ENCODE measurements at places on chromosomes 7 and 10.

DNA sequence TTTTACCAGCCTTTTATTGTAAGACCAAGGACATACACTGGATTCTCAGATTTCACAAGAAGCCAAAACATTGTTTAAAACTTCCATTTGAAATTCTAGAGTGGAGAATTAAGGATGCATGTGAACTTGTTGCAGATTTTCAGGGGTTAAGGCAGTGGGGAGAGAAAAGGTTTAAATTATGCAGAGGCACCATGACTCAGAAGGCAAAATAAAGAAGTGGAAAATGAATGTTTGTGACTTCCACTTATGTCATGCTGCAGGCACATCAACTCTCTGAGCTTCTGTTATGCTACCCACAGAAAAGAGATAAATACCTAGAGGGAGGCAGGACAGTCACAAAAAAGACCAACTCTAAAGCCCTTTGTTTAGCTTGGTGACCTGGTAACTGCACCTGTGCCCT lies 84.4 kb upstream of the BET1 start:
- no peak for DNase-seq

GRCh38 chr7:144408121-144408520 lies 4.6 kb upstream of the NOBOX start:
- no peak for DNase-seq

DNA sequence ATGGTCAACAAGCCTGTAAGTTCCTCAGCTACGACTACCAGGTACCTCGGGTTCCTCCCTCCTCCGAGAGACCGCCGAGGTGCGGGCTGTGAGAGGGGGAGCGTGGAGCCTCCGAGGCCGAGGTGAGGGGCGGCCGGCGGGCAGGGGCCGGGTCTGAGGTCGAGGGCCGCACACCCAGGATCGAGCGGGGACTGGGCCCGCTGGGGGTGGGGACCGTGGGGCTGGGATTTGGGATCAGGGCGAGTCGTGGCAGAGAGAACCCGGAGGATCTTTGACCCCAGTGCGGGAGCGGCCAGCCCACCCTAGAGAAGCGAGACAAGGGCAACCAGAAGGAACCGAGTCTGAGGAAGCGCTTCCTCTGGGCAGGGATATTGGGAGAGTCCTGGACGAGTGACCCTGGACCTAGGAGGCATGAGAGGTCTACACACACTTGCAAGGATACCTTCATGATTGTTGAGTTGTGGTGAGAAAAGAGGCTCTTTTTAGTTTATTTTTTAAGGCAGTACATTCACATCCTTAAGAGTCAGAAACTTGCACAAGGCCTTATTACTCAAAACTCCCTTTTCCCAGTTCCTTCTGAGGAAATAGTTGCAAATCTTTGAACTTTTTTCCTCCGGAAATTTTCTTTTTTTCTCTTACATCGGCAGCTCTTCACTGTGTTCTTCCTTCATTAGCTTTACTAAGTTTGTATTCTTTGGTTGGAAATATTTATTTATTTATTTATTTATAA lies 395 bp downstream of the ZNF487 start:
- no peak for DNase-seq

DNA sequence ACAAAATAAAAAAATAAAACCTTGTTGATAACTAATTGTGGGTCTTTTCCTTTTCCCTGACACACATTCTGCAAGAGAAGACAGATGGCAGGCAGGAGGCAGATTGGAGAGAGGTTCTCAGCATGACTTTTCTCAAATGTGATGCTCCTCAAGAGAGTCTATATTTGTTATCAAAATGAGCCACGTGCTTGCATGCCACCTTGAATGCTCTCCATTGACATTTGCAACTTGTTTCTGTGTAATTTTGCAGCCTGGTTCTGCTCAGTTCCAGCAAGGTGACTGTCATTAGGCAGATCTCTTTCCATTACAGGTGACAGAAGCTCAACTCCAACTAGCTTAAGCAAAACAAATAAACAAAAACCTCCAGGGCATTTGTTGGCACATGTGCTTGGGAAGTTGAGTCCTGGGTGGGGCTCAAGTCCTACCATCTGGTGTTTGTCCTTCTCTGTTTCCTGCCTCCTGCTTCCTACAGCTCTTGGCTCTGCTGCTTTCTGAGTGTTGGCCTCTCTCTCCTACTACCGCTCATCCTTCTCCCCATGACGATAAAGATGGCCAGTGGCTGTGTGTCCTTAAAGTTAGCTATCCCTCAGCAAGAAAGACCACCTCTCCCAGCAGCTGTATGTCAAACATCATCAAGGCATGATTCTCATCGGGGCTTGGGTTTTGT lies 56.7 kb downstream of the GRK5 start:
- DNase-seq: no peak

DNA sequence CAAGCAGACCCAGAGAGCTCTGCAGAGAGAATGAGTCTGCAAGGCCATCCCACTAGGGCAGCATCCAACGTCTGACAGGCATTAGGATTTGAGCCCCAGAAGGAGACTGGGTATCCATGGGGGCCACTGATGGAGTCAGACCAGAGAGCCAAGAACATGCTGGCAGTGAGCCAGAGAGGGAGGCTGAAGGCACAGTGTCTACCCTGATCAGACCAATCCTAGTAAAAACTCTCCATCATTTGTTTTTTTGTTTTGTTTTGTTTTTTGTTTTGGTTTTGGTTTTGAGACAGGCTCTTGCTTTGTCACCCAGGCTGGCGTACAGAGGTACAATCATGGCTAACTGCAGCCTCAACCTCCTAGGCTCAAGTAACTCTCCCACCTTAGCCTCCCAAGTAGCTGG lies 133.1 kb upstream of the LYZL2 start:
- DNase-seq: no peak

DNA sequence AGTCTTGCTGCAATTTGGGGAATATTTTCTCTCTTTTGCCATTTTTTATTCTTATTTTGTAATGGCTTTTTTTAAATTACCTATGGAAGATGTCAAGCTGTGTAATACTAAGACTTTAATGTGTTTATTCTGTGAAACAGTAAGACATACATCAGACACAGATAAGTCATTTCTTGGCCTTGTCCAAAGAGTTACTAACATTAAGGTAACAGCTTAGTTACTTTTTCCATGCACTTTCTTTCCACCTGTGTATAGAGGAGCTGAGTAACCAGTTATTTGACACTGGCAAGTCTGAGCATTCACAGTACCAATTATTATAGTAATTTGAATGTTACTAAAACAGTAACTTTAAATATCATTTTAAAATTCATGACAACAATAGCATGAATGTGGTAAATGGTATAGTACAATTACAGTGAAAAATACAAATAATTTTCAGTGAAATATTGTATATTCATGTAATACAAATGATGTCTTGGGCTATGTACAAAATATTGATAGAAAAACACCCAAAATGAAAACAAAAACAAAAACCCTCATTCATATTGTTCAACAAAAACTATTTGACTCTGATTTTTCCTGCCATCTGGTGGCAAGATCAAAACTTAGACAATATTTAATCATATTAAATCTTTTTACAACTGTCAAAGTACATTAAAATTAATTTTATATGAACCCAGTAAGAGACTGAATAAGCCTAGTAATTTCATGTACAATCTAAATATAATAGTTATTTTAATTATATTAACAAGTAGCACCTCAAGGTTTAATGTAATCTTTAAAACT lies 259.8 kb upstream of the SEMA3A start:
- DNase-seq: no peak

DNA sequence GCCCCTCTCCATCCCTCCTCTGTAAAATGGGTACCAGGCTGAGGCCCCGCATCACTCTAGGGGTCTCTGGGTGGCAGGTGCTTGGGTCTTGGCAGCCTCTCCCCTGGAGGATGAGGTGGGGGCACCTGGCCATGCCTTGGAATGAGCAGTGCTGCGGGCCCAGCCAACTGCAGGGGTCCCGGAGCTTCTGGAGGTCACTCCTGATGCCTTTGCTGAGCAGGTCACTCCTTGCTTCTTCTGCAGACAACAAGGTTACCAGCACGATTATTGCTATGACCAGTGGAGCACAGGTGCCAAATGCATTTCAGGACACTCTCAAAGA lies 22.4 kb upstream of the ZNF488 start:
- no peak for DNase-seq

DNA sequence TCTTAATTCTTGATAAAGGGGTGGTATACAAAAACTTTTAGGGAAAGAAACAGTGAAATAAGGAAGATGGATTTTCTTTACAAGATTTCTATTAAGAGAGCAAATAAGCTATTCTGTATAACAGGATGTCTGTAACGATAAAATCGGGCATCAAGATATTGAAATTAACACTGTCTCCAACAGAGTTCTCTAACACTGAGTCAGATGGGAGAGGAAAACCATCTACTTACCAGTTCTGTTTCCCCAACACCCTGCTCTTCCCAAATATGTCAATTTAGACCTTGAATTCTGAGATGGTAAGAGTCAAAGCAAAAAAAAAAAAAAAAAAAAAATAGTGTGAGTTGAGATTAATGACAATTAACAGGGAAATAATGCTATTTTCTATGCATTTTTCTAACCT lies 23.0 kb downstream of the SMURF1 start:
- no peak for DNase-seq

DNA sequence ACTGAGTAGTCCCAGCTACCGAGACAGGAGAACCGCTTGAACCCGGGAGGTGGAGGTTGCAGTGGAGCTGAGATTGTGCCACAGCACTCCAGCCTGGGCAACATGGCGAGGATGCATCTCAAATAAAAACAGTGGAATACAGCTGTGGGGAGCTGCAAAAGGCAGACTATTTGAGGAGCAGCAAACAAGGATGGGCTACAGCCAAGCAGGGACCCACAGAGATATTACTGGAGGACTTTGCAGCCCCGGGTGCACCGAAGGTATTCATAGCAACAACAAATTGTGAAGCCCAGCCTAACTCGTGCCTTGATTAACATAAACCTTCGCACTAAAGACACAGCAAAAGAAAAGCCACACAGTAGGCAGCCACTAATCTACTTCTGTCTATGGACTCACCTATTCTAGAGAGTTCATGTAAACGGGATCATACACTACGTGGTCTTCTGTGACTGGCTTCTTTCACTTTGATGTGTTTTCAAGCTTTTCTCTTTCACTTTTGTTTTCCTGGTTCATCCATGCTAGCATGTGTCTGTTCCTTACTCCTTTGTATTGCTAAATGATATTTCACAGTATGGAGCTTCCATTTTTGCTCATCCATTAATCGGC lies 34.0 kb downstream of the PODXL start:
- DNase-seq: no peak

DNA sequence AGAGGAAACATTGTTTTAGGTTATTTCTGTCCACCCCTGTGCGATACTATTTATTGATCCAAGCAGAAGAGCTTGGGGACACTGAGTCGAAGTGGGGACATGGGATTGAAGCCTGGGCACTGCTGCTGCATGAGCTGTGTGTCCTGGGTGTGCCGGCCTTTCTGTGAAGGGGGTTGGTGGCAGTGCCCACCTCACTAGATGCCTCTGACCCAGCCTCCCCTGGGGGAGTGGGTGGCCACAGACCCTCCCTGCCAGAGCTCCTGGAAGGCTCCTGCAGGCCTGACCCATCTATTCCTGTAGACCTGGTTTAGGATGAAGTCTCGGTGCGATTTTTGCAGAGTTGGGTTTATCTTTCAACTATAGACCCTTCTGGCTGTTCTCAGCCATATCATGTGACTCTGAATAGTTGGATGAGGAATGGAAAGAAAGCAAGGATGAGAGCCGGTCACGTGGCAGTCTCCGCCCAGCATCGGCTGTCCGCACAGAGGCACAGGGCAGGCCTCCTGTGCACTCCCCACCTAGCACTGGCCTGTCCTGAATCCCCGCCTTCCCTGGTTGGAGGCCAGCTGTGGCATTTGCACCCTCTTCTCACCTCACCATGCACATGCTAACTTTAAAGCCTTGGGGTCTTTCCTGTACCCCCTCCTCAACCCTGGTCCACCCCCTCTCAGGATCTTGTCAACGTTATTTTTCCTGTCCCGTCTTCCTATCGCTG lies 17.6 kb upstream of the SH2D4B start:
- DNase-seq: no peak

DNA sequence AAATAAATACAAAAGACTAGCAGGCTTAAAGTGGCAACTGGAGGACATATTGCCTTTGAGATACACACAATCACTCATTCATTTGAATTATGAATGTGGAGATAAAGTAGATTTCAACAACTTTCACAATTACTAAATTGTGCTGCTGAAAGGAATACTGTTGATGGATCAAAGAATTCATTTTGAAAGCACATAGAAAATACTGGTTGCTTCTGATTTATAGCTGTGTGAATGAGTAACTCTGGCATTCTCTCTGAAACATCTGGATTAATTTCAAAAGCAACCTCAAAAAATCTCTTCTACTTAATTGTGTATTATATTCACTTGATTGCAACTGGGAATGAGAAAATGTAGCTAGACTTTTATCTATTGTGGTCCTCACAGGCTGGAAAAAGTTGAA lies 397.6 kb downstream of the THSD7A start:
- DNase-seq: no peak

DNA sequence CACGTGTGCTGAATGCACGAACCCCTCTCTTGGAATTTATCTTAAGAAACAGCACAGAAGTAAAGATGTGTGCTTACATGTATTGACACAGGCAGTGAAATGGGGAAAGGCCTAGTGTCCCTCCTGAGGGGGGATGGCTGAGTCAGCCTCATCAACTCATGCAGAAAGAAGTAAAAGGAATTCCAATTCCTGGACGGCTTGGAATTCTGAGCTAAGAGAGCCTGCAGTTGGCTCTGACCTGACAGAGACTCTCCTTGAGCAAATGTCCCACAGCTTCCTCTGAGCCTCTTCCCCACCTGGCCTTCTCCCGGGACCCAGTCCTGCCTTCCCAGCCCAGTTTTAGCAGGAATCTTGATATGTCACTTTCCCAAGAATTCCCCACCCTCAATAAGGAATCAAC lies 542.4 kb upstream of the ADARB2 start:
- DNase-seq: no peak

GRCh38 chr7:99296471-99296870 lies 23.8 kb downstream of the MYH16 start:
- DNase-seq: no peak

GRCh38 chr10:67783606-67784294 lies 54.2 kb downstream of the DNAJC12 start:
- DNase-seq: no peak

DNA sequence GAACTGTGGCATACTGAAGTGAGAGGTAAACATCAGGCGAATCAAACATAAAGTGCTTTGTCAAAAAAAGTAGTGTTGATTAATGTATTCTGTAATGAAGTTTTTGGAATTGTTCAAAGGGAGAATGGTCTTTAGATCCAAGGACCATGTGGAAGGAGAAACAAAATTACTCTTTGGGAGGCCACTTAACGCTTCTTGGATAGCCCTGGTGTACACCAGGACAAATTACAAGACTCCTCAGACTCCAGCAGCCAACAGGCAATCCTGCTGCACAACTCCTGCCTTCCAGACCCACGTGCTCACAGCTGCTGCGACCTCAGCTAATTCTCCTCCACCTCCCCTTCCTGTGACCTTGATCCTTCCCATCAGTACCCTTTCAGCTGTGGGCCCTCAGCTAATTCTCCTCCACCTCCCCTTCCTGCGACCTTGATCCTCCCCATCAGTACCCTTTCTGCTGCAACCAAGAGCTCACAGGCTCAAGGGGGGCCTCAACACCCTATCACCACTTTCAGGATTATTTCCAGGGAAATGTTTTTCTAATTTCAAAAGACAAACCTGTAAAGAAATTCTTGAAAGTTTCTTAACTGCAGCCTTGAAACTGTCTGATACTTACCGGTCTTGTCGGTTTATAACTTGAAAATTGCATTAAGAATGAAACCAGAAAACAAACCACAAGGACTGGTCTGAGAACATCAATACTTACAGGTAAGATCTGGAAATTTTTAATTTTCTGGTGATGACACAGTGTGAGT lies 29.7 kb upstream of the DDC start:
- no peak for DNase-seq

- DNase-seq: no peak
These were observed 149.3 kb downstream of the FGFR2 start for GRCh38 chr10:121448766-121449421.
